Stimulated activated CD4-positive, alpha-beta T cell treated with anti-CD3 and anti-CD28 coated beads, Interleukin-4, amount 100 ng/mL, for 4 hours (primary cell): ENCODE measurements at places on chromosomes 3 and 15.

GRCh38 chr15:101613130-101614000, 38.8 kb downstream of the TM2D3 start:
- DNase-seq, result no peak

DNA sequence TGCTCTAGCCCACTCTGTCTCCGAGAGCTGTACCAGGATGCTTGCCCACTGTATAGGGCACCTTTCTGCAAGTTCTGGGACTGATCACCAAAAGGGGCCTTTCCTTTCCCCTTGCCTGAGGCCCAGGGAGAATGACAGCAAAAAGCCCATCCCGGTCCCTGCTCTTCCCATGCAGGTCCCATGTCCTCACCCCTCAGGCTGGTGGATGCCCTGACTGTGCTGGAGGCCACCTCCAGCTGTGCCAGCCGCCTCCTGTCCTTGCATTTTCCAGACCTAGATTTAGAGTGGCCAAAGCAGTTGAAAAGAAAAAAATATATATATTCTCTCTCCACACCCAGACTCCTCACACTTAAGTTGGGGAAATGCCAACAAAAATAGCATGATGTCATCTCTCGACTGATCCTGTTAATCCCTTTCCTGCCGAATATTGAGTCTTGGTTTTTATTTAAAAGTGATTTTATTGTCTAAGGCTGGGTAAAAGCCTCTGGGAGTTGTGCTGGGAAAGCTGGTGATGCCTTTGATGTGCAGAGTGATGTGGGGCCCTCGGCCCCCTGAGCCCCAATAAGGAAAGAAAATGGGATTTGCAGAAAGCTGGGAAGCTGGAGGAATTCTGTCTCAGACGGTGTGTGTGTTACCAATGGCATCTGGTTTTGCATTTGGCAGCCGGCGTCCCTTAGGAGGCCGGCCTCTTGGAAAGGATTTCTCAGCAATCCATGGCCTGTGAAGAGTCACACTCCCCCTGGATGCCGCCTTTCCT, 29.3 kb upstream of the TPM1 start:
- DNase-seq, result no peak

DNA sequence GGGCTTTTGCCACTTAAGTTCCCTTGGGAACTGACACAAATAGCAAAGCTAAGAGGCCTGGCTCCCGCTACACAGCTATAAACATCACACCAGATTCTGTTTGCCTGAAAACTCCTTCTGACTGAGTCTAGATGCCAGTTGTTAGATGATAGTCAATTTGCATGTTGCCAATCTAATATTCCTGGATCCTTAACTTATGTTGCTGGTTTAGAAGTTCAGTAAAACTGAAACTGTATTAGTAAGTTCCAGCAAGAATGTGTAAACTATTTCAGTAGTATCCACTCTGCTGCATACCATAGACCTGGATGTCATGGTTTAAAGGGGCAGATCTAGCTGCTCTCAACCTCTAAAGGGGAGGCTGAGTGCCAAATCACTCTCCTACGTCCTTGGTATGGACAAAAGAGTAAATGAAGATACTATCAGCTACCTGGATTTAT, 27.1 kb upstream of the LACTB start:
- no peak for DNase-seq

DNA sequence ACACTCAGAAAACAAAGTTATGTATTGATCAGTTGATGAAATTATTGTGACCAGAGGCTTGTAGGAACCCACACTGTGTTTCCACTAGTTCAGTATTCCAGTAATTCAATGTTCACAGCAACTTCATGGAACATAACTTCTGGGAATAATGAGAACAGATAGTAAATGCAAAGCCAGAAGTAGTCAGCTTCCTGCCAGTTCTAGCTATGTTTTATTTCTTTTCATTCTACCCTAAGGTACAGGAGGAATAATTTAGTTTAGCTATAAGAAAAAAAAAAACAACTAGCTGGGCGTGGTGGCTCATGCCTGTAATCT, 48.6 kb downstream of the ARHGEF26 start:
- DNase-seq, result no peak

DNA sequence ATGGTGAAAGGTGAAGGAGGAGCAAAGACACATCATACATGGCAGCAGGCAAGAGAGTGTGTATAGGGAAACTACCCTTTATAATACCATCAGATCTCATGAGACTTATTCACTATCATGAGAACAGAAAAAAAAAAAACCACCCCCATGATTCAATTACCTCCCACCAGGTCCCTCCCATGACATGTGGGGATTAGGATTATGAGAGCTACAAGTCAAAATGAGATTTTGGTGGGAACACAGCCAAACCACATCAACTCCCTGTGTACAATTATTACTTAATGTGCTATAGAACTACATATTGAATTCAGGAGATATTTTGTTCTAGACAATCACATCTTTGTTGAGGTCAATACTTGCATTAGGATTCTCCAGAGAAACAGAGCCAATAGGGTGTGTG, 313.4 kb downstream of the CNTN6 start:
- no peak for DNase-seq

DNA sequence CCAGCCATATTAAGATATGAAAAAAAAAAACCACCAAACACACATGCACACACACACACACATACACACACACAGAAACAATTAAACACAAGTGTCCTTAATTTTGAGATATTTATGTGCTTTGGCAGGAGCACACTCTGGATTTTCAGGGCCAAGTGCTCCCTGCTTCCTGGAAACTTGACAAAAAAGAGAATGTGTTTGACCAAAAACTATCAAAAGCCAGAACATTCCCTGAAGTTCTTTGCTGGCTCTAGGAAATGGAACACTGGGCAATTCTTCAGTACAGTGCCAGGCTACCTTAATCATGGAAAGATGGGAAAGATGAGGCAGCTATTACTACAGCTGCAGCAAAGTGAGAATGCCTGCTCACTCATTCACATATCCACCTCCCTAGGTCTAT, 44.6 kb downstream of the P3H2 start:
- no peak for DNase-seq

DNA sequence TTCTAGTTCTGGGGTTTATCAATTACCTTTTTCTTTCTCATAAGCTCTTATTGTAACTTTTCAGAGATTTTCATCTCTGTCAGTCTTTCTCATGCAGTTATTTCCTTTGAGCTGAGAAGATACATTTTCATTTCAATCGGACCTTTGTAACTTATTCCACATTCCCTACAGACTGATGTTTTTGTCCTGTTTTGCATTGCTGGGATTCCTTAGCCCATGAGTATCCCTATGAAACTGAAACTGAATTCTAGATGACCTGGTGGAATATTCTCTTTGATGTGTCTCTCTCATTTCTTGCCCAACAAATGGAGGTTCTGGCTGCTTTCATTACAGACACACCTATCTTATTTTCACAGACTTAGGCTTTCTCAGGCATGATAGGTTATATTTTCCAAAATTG, 10.5 kb upstream of the EPHA6 start:
- DNase-seq, result no peak

- DNase-seq, result no peak
Observed at GRCh38 chr3:58340594-58341244, 8.0 kb downstream of the PXK start.

DNA sequence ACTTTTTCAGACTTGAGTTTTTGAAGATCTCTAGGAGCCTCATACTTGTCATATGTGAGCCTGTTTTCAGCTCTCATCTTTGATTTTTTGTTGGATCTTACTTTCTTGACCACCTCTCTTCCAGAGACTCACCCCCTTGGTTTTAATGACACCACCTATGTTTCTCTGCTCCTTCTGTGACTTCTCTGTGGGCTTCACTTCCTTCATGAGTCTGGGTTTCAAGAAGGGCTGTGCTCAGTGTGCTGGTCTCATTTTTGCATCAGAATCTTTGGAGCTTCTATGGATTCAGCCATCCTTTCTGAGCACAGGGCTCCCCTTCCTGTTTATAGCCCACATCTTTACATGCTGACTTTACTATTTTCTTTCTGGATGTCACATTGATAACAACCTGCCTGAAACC, 17.7 kb downstream of the PPM1L start:
- DNase-seq, result no peak

DNA sequence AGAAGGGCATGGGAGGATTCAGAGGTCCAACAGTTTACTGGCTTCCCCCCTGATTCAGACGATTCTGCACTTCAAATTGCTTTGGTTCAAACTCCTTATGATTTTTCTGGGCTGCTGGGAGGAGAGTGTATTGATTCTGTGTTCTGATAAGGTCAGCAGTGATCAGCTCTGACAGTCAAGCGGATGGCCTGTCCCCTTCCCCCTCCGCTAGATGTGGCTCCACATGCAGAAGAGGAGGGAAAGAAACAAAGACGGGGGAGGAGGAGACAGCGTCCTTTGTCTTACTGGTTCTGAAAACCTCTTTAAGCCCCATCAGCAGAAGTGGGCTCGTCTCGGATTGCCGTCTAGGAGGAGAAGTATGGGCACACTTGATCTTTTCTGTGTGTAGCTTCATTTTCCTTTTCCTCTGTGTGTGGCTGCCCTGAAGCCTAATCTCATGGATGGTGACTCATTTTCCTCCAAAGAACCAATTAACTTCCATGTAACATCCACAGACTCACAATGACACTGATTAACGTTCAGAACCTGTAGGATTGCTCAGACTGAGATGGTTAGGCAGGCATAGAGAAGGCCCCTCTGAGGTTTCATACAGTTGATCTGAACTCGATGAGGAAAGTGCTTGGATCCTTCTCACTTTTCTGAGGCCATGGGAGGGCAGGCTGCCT, 162.4 kb upstream of the PPP2R3A start:
- DNase-seq, result no peak

- DNase-seq, result no peak
Observed at GRCh38 chr3:31946484-31947081, 34.5 kb downstream of the OSBPL10 start.

DNA sequence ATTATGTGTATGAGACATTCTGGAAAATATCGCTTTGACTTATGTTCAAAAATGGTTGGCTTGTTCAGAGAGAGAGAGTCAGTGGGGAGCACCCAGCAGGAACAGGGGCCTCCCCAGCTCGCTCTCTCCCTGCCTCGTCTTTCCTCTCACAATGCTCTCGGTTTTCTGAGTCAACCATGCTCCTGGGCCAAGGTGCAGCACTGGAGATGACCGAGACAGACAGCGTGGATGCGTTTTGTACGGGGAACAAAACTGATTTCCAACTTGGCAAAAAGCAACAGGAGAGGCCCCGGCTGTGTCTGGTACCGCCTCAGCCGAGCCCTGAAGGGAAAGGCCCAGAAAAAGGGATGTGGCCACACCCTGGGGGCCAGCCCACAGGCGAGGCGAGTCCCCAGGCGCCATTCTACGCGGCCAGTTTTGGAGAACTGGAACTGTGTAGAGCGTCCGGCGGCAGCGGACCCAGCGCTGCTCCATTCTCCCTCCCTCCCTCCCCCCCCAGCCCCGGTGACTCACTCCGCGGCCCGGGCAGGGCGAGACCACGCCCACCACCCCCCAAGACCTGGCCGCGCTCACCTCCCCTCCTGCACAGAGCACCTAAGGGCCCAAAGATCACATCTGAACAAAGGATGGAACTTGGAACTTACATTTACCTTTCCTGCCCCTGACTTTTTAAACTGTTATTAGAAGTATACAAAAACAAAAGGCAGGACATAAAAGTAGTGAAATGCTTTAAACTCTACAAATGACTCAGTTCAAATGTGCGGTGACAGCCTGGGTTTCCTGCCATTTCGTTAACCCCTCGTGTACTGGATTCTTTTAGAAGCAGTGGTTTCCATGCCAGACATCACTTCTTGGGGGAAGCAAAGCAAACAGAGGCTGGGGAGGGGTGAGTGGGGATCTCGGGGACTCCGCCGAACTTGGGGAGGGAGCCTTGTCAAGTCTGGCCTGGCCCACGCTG, 12.7 kb downstream of the ATP10A start:
- peak; percentile 66 for DNase-seq

DNA sequence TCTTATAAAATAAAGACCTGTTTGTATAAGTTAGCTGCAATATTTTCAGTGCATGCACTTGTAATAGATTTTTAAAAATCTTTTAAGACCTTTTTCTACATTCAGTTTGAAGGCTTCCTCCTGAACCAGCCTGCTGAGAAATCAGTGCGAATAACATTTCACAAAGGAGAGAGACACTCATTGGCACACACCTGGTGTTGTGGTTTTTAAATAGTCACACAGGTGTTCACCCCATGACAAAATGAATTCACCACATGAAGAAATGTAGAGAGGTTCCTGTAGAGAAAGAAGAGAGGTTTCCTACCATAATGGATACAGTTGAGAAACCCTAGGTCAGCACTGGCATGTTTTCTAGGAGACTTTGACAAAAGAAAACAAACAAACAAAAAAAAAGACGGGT, 237.3 kb downstream of the CNTN6 start:
- DNase-seq, result no peak

DNA sequence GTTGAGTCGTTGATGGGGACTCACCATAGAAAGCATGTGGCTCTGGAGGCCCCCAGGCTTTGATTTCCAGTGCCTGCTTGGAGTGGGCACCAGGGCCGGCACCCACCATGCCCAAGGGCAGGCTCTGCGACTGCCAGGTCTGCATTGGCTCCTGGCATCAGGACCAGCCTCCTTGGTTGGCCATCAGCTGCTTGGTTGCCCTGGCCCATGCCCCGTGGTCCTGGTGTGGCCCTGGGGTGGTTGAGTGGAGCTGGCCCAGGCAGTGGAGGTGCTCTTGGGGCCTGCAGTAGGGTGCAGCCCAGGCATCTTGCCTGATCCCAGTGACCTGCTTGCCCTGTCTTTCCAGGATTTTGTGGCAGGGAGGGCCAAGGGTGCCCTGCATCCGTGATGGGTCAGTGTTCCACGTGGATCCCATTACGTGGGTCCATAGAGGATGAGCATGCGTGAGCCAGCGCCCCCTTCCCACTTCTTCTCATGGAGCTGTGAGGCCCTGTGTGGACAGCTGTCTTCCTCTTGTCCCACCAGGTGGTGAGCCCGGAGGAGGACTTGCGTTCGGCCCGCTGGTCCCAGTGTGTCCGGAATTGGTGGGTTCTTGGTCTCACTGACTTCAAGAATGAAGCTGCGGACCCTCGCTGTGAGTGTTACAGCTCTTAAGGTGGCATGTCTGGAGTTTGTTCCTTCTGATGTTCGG, 187.0 kb downstream of the UBE3A start:
- DNase-seq, result no peak

- peak; percentile 27 for DNase-seq
Observed at GRCh38 chr3:47324278-47324865, 41.6 kb downstream of the KLHL18 start.

DNA sequence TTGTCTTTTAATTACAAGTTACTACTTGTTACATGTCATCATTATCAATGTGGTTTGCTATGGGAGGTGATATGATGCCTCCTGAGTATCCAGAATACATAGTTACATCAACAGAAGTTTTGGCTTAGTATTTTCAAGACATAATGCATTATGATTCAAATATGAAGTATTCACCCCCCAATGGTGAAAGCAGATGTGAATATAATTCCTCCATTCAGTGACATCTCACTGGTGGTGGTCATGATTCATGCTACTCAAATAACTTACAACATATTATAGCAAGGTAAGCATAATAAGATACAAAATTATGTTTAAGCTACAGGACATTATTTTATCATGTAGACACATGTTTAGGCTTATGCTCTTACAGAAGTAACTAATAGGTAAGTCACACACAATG, 34.9 kb upstream of the TTBK2 start:
- DNase-seq, result no peak

- DNase-seq, result no peak
Observed at GRCh38 chr3:149706905-149707304, 45.4 kb downstream of the COMMD2 start.
